ENCODE measurements at places on chromosomes 4 and X.

DNA sequence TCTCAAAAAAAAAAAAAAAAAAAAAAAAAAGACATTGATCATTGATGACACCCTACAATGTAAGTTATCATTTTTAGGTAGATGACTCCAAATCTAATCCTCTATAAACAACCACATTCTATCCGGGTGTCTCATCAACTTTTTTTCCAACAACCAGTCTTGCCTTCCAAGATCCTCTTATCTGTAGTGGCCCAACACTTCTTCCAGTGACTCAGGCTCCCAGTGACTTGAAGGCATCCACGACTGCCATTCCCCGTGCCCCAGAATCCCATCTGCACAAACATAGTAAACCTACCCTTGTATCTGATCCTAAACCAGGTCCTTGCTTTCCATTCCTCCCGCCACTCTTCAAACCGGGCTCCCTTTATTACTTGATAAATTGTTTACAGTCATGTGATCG is 15.6 kb upstream of the TSPAN5 start:
- no peak for DNase-seq

GRCh38 chr4:112817933-112818593 is 181.1 kb downstream of the LARP7 start:
- DNase-seq: peak; percentile 96

GRCh38 chr4:1604706-1605205 is 79.4 kb downstream of the FAM53A start:
- no peak for DNase-seq

GRCh38 chr4:8422786-8423185 is 17.7 kb downstream of the ACOX3 start:
- no peak for DNase-seq

- no peak for DNase-seq
Observed at GRCh38 chrX:109658391-109658790, 33.4 kb upstream of the KCNE5 start.

GRCh38 chr4:103307453-103308247 is 109.5 kb upstream of the CENPE start:
- DNase-seq: no peak

DNA sequence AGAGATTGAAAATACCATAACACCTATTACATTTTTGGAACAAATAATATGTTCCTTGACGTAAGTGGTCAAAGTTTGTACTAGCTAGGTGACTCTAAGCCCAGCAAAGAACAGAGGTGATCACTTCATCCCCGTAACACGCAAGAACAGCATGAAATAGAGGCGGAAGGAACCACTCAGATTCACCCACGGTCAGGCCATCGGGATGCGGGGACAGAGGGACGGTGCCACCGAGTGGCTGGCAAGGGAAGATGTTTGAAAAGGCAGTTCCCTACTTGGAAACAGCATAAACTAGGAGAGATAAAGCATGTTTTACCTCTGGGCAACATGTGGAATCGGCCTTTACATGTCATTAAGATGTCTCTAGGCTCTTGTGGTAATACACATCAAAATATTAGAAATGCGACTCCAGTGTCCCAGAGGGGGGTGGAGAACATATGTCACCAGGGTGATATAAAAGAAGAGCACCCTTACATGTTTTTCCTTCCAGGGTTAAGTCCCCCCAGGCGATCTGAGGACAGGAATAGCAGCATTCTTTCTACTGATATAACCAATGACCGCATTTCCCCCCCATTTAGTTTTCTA is 84.0 kb downstream of the PHKA2 start:
- no peak for DNase-seq

- DNase-seq: no peak
Observed at GRCh38 chr4:54058171-54058570, 6.2 kb downstream of the CHIC2 start.

DNA sequence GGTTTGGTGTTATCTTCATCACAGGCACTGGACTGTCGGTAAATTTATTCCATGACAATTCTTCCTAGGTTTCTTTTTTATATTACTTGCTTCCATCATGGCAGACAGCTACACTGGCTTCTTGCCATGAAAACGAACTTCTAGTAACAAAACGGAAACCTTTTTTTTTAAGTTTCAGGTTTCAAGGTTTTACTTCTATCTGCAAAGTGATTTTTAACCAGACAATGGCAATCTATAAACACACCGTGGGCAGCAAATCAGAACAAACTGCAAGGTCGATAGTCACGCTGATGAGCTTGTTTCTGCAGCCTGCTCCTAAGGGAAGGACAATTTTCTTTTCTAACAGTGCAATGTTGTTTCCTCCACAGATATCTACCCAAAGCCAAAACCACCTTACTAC is 29.9 kb downstream of the XG start:
- DNase-seq: no peak

- DNase-seq: no peak
Observed at GRCh38 chr4:144295286-144295995, 154.9 kb upstream of the GYPA start.

DNA sequence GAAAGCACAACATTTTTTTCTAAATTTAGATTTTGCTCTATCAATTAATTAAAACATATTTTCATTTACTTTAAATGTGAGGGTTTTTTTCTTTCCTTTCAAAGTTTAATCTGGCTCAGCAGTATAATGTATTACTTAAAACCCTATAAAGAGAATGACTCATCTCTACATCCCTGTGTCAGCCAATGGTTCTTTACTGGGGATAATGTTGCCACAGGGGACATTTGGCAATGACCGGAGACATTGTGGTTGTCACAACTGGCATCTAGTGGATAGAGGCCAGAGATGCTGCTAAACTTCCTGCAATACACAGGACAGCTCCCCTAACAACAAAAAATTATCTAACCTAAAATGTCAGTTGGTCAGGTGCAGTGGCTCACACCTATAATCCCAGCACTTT is 53.8 kb downstream of the SYNPO2 start:
- peak; percentile 26 for DNase-seq

GRCh38 chrX:69034451-69034850 is 130.8 kb downstream of the PJA1 start:
- no peak for DNase-seq

GRCh38 chrX:139093201-139093600 is 381.7 kb upstream of the FGF13 start:
- peak; percentile 20 for DNase-seq

DNA sequence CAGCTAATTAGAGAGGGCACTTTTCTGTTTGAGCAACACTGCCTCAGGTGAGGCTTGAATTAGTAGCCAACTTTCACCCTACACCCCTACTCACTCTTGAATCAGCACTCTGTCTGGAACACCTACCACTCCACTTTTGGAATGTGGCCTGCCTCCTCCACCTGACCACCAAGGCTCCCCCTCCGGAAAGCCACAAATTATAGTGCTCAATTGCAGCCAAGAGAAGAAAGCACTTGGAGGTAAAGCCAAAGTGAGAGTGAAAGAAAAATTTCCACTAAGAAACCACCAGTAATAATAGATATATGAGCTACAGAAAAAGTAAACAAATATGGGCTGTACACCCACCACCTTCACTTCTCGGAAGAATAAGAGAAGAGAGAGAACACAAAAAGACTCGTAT is 41.1 kb downstream of the PPP3CA start:
- no peak for DNase-seq

GRCh38 chr4:47786958-47787370 is 50.9 kb downstream of the CORIN start:
- no peak for DNase-seq

DNA sequence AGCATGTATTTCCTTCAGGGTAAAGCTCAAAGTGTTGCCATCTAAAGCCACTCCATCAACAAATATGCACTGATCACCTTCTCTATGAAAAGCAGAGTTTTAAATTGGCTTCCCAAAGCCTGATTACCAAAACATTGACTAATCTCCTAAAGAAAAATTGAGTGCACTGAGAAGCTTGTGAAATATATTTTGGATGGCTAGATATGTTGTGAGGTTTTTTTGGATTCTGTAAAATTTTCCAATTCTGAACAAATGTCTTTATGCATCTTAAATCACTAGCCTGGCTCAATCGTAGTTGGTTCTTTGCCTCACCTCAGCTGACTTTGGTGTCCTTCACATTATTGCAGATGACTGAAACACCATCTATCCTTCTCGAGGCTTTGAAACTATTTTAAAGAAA is 14.9 kb upstream of the EXOSC9 start:
- peak; percentile 46 for DNase-seq

DNA sequence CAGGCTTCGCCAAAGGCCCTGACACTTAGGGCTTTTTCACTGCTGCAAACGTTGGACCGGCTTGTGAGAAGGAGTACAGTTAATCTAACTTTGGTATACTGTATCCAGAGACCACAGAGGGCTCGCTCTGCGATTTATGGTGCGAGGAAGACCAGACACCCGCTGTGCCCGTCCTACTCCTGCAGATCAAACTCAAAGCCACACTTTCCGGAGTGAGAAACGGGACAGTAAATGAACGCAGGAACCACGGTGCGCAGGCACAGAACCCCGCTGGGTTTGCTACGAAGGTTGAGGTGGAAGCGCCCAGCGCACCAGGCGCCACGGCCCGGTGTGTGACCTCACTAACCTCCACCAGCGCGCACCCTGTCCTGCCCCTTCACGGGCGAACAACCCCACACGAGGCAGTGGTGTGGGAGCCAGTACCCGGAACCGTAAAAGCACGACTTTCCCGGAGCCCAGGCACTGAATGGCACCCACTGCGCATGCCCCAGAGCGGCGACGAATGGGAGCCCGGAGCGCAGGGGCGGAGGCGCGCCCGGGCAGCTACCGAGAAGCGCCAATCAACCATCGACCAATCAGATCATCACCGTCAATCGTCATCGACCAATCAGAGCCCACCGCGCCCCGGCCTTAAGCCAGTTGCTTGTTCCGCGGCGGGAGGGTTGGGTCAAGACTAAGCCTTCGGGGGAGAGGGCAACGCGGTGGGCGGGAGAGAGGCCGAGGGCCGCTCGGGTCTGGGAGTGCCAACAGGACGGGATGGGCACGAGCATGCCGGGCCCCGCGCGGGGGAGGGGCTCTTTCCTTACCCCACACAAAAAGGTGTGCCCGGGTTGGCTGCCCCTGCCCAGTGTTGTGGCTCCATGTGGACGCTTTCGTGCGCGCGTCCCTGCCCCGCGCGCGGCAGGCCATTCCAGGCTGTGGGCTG is 21.3 kb upstream of the WDR45 start:
- peak; percentile 93 for DNase-seq

DNA sequence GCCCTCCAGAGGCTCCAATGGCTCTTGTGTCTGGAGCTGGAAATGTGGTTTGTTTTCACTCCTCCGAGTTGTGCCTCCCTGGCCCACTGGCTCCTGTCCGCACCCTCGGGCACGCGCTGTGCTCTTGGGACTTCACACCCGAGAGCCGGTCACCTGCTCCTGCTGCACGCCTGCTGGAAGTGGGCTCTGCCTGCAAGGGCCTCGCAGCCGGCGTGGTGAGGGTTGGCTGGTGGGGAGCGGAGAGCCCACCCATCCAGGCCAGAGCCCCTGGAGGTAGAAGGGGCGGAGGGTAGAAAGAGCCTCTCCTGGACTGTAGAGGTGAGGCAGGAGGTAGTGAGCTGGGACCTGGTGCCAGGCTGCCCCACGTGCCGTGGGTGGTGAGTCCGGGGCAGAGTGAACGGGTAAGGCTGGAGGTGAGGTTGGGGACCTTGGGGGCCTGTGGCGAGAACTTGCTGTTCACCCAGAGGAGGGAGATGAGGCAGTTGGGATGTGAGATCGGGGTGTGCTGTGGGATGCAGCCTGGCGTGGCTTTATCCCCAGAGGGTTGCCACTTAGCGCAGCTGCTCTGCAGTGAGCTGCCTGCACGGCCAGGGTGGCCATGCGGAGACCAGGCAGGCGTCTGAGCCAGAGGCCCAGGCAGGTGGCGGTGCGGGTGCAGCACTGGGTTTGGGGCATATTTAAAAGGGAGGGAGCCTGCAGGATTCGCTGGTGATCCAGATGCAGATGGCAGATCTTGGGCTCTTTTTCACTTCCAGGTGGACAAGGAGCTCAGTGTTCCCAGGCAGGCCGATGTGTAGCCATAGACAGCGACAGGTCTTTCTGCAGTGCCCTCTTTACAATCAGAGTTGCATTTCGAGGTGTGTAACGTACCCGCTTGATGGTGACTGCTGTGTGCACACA is 48.8 kb downstream of the PCGF3 start:
- no peak for DNase-seq

DNA sequence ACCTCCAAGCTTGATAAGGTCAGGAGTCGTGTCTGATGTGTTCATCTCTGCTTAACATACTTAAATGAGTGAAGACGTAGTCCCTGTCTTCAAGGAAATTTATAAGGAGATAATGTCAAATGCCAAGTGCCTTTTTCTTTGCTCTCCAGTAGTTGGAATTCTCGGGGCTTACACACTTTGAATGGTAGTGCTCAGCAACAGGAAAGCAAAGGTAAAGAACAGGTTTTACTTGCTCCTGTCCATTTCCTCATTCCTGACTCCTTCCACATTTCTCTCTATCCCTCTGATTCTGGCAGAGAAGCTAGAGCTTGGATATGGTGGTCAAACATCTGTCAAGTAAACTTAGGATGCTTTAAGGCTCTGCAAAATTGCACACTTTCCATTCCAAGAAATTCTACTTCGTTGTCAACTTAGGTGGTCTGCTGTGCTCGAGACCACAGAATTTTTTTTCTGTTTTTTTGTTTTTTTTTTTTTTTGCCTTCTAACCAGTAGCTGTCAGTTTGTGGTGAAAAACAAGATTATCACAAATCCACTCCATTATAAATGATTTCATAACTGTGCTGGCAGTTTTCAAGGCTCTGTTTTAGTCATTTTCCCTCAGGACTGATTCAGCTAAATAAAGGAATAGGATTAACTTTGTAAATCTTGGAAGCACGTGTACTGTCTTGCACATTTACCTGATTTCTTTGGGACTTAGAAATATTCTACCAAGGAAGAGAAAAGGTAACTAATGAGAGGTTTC is 180.8 kb upstream of the ANXA3 start:
- DNase-seq: peak; percentile 3

GRCh38 chrX:75273483-75273882 is 402 bp upstream of the UPRT start:
- DNase-seq: no peak

DNA sequence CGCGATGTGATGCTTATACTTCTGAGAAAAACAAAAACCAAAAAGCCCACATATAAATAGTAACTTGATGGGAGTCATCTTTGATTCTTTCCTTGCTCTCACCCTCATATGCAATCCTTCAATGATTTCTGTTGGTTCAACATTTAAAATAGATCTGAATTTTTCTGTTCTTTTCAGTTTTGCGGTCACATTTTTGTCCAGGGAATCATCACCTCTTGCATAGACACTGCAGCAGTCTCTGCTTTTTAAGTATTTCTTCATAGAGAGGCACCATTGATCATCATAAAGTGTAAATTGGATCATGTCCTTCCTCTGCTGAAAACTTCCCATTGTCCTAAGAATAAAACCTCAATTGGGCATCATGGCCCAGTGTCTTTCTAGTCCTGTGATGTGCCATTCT is 81.1 kb upstream of the SLC4A4 start:
- no peak for DNase-seq

DNA sequence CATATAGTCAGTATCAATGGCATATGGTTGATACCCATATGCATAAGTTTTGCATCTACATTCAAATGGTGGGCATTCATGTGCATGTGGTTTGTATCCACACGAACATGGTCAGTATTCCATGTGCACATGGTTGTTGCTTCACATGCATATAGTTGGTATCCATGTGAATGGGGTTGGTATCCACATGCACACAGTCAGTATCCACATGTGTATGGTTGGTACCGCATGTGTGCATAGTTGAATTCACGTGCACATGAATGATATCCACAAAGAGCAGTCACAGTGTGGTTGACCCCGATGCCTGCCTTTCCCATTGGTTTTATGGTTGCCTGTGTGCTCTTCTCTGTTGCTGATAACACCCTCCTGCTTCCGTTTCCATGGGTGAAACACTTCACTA is 427.9 kb downstream of the STIM2 start:
- DNase-seq: no peak

Measured in GM23248 (cell line).